ENCODE measurements at places on chromosomes 7 and 10.
A peak's percentile ranks its signal among the peaks of the same experiment; 100 is the strongest.

DNA sequence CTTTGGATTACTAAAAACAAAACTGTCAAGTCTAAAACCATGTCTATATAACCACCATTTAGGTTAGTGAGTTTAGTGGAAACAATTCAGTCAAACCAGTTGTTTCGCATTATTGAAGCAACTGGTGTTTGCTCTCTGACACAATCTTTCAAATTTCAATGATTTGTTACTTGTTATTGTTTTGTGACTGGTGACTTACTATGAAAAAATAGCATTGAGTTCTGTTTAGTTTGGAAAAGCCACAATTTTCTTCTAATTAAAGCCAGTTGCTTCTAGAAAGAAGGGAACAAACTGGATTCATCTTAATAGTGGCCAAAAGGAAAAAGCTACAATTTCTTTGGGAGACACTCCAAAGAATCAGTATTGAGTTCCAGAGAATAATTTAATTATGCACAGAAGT lies 30.4 kb downstream of the LAMB4 start:
- DNase-seq, result no peak

- no peak for DNase-seq
Observed at GRCh38 chr7:2512179-2512661, 7.4 kb upstream of the LFNG start.

- no peak for DNase-seq
Observed at GRCh38 chr10:127996586-127996985, 89.7 kb downstream of the PTPRE start.

- DNase-seq, result peak; percentile 87
Observed at GRCh38 chr7:6258440-6259182, 13.8 kb downstream of the CYTH3 start.

DNA sequence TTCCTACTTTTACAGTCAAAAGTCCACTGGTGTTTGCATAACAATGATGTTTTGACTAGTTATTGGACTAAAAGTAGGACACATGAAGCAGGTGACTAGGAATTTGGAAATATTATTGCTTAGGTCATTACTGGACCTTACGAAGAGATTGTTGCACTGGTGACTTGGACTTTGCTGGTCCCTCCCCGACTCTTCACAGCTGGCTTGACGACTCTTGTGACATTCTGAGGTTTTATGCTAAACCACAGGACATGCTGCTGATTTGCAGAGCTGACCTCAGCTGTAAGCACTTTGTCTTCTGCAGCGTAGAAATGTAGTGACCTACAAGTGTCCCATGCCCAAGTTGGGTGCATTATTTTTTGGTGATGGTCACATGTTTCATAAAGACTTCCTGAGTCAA lies 21.9 kb downstream of the PCBD1 start:
- DNase-seq, result no peak

- no peak for DNase-seq
Observed at GRCh38 chr7:23226844-23227450, 19.6 kb upstream of the GPNMB start.

DNA sequence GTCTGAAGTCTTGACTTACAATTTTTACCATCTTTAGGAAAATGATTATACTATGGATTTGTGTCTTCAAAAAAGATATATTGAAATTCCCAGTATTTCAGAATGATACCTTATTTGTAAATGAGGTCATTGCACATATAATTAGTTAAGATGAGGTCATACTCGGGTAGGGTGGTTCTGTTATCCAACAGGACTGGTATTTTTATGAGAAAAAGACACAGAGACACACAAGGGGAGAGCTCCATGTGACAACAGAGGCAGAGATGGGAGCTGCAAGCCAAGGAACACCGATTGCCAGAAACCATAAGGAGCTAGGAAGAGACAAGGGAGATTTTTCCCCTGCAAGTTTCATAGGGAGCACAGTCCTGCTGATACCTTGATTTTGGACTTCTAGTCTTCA lies 356.9 kb downstream of the ARL4A start:
- DNase-seq, result no peak

DNA sequence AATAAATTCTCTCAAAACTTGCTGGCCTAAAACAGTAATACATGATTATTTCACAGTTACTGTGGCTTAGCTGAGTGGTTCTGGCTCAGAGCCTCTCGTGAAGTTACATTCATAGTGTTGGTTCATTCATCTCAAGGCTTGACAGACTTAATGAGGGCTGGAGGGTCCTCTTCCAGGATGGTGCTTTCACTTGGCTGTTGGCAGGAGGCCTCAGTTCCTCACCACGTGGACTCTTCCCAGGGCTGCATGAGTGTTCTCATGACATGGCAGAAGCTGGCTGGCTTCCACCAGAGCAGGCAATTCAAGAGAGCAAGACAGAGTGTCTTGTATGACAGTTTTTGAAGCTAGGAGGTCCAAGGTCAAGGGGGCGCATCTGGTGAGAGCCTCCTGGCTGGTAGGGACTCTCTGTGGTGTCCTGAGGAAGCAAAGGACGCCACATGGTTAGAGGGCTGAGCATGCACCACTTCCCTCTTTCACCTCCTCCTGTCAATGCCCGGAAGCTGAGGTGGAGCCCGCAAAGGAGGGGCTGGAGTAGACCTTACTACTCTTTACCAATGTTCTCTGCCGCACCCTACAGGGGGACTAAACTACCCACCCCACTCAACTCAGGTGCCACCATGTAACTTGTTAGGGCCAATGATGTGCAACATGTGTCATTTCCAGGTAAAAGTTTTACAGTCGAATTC lies 58.2 kb upstream of the YAE1 start:
- no peak for DNase-seq

DNA sequence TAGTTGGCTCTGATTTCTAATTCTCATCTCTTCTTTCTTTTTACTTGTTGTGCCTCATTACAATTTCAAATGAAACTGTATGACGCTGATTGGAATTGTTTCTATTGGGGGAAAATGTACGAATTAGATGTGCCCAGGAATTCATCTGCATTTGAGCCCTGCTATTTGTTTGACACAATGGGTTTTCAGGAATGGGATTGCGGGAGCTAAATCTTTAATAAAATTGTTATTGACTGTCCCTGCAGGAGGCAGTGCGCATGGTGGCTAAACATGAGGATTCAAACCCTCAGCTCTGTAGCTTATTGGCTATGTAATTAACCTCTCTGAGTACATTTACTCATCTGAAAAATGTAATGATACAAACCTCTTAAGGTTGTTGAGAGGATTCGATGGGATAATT lies 181.6 kb downstream of the NXPH1 start:
- DNase-seq, result no peak

DNA sequence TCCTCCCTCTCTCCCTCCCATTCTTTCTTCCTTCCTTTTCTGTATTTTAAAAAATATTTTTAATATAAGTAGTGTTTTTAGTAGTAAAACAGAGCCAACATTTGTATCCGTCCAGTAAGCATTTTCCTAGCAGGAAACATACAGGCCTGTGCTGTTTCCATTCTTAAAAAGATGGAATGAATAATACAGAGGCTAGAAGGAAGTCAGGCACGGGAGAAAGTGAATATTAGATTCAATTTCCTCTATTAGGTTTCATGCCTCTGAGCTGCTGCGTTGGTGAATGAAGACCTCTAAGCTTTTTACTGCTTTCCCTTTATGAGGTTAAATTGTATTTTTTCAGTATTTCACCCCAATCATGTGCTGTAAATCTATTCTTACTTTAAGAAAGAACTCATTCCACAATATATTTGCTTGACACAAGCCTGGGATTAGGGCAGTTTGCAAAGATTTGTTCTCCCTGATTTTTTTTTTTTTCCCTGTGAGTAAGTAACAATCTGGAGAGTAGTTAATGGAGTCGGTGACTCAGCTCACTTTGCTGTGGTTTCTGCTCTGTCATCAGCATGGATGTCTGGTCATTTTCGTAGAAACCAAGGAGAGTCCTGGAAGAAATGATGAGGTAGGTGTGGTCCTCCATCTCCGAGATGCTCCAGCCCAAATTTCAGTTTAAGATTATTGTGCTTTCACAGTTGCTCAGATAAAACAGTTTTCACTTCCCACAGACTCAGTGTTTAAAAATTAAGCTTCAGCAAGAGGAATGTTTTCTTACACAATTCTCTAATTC lies 76.1 kb upstream of the PITRM1 start:
- peak; percentile 81 for DNase-seq

GRCh38 chr10:84525120-84525806 lies 196.9 kb downstream of the CCSER2 start:
- no peak for DNase-seq

GRCh38 chr7:49367072-49367471 lies 406.4 kb upstream of the VWC2 start:
- no peak for DNase-seq

DNA sequence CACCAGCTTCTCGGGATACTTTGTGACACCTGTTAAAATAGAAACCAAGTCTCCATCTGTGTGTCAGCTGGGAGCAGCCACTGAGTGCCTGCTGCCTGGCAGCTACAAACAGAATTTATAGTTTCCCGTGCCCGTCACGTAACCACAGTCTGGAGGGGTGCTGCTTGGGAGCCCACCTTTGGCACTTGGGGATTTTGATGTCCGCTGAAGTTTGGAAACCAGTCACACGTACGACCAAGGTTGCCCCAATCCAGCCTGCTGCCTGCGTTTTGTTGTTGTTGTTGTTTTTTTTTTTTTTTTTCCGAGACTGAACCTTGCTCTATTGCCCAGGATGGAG lies 1.6 kb downstream of the TRRAP start:
- no peak for DNase-seq

DNA sequence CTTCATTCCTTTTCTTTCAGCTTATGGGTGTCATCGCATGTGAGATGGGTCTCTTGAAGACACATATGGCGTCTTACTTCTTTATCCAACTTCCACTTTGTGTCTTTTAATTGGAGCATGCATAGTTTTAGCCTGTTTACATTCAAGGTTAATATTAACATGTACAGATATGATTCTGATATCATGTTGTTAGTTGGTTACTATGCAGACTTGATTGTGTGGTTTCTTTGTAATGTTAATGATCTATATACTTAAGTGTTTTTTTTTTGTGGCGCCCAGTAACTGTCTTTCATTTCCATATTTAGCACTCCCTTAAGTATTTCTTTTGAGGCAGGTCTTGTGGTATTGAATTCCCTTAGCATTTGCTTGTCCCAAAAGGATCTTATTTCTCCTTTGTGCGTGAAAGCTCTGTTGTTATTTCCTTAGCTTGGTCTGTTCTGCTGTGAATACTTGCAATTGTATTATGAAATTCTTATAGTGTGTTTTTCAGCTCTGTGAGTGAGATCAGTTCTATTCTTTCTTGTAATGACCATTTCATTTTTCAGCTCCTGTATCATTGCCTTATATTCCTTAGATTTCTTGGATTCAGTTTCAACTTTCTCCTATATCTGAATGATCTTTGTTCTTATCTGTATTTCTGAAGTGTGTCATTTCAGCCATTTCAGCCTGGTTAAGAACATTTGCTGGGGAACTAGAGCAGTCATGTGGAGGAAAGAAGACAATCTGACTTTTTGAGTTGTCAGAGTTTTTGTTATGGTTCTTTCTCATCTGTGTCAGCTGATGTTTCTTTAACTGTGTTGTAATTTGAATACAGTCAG lies 88.4 kb downstream of the ABCA13 start:
- no peak for DNase-seq

- no peak for DNase-seq
Observed at GRCh38 chr7:106614751-106615150, 46.2 kb downstream of the CCDC71L start.

GRCh38 chr10:60894786-60895185 lies 49.2 kb downstream of the RHOBTB1 start:
- DNase-seq, result no peak

- DNase-seq, result no peak
Observed at GRCh38 chr10:30968711-30969110, 63.0 kb downstream of the ZNF438 start.

GRCh38 chr7:101127460-101128039 lies 646 bp downstream of the SERPINE1 start:
- no peak for DNase-seq

GRCh38 chr7:12139416-12139815 lies 71.7 kb upstream of the TMEM106B start:
- no peak for DNase-seq

DNA sequence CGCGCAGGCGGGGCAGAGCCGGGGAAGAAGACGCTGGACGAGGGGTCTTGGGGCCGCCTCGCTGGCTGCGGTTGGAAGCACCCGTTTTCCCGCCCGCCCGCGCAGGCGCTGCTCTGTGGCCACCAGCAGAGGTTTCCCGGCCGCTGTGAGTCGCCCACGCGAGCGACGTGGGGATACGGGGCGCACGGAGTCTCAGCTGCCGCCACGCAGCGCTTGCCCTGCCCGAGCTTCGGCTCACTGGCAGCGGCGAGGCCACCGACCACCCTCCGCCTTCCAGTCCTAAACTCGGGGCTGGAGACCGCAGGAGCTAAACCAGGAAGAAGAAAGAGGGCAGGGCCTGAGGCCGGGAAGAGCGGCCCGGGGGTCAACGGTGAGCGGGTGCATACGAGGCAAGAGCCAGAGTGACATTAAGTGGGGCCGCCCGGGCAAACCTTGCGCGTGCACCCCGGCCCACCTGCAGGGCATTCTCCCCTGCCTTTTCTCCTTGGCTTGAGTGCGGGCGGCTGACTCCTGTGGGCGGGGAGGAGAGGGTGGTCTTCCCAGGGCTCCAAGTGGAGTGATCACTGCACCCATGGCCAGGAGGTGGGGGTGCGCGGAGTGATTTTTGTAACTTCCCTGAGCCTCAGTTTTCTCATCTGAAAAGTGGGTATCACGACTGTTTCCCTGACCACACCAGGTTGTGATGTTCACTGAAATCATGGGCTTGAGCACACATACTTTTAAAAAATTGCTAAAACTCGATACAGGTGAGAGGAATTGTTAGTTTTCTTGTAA lies 7.1 kb upstream of the EMX2 start:
- DNase-seq, result no peak

GRCh38 chr7:49389871-49390479 lies 383.5 kb upstream of the VWC2 start:
- DNase-seq, result no peak

DNA sequence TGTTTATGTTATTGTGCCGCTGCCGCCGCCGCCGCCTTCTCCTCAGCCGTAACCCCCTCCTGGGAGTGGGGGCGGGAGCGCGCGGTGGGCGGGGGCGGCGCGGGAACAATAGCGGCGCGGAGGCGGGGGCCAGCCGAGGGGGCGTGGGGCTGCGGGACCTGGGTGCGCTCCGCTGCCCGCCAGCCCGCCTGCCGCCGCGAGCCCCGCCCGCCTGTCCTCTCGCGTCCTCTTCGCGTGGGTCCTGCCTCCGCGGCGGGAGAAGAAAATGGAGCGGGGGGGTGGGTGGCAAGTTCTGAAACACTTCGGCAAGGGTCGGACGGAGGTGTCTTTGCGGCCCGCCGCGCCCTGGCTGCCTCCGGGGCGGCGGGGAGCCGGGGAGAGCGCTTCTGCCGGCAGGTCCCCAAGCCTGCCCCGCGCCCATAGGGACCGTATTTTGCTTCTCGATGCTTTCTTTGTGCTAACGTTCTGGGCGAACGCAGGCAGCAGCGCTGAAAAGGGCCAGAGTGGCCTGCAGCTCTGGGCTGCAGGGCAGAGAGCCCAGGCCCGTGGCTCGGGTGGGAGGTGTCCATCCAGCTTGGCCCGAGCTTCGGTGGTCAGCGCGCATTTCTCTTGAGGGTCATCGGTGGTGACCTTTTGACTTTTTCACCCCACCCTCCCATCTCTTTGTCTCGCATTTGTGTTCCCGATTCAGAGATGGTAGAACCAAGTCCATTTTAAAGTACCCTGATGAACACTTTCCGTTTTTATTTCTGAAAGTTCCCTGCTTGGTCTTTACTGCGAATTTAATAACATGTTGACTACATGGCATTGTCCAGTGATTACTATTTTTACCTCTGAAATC lies 613 bp downstream of the MAPK8 start:
- DNase-seq, result no peak

All from HFF-Myc (cell line).